ENCODE measurements at places on chromosomes 16 and 17.

DNA sequence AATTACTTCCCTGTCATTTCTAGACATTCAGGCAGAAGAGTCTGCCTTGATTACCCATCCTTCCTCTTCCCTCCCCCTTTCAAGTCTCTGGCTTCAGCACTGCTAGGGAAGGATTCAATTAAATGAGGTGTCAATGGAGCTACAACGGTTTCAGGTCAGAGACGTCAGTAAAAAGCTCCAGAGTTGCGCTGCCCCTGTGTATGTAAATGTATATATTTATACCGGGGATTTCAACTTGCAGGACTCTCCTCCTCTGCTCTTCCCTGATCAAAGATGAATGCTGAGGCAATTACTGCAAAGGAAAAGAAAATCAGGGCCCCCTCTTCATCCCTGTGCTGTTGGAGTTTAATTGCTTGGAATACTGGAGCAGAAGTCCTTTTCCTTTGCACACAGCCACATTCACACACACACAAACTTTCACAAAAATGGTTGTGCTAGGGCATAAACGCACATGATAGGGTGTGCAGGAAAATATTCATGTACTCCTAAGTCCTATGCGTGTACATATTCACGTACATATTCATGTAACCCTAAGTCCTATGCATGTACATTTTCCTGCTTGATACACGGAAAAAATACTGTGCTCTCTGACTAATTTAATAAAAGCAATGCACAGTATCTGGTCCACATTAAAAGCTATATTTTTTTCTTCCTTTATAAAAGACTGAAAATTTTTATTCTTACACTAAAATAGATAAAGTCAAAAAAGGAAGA, 129.7 kb upstream of the PMFBP1 start:
- DNase-seq, result no peak

GRCh38 chr17:64661726-64661975, 456 bp downstream of the SMURF2 start:
- DNase-seq, result no peak

DNA sequence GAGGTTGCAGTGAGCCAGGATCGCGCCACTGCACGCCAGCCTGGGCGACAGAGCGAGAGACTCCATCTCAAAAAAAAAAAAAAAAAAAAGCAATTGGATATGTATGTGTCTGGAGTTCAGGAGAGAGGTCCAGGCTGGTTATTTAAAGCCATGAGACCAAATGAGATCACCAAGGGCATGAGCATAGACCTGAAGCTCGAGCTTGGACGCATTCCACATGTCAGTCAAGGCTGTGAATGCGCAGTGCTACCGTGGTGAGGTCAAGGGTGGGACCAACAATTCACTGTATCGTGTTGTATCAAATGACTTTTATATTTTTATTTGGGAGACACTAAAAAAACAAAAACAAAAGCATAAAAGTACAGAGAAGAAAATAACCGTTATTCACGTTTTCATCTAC, 29.1 kb upstream of the SPNS2 start:
- DNase-seq, result no peak

- no peak for DNase-seq
Observed at GRCh38 chr17:39774047-39774446, 36.3 kb downstream of the GRB7 start.

- no peak for DNase-seq
Observed at GRCh38 chr16:7997966-7998365, 592.3 kb downstream of the TMEM114 start.

DNA sequence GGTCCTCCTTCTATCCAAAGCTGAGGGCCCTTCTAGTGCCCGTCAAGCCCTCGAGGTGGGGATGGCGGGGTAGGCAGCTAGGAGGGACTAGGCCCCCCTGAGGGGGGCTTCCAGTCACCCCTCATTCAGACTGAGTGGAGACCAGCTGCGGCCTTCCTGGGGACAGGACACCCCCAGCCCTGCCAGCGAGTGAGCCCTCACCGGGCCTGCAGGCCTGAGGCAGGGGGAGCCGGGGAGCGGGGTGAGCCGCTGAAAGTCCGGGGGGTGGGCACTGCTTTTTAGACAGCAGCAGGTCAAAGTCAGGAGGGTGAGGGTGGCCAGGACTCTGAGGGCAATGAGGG, 8.7 kb upstream of the KREMEN2 start:
- no peak for DNase-seq

DNA sequence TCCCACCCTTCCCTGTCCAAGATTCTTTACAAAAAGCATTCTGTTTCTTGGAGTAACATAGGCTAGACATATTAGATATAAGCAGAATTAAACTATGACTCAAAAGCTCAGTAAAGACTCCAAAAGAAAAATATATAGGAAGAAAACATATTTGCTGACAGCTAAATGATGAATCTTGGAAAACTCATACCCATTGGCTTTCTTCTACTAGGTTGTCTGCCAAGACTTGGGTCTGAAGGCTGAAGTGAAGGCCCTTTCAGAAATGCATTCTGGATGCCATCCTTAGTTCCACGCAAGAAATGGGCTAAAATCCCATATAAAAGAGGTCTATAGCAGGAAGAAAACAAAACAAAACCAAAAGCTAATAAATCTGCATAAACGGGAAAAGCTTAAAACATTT, 15.1 kb downstream of the CEP20 start:
- DNase-seq, result no peak

Measured in activated gamma-delta T cell treated with Interleukin-2 at 50 U/mL for 16 hours (primary cell).